Eye (tissue), 1 donor: ENCODE measurements at places on chromosomes 13 and 19.

DNA sequence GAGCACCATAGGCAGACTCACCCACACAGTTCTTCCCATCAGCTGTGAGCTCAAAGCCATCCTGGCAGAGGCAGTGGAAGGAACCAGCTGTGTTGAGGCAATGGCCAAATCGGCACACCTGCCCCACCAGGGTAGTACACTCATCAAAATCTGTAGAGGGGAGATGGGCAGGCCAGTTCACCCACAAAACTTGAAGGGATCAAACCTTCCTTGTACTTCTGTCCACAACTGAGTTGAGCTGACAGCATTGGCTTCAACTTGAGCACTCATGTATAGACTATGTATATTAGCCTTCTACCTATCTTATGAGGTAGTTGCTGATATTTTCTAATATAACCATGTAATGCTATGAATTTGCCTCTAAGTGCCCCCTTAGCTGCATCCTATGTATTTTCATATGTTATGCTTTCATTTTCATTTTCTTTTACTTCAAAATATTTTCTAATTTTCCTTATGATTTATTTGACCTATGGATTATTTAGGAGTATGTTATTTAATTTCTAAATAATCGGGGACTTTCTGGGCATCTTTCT is 42.9 kb downstream of the CCL25 start:
- DNase-seq, result peak; percentile 25

GRCh38 chr13:112926993-112927392 is 42.0 kb upstream of the MCF2L start:
- no peak for DNase-seq

DNA sequence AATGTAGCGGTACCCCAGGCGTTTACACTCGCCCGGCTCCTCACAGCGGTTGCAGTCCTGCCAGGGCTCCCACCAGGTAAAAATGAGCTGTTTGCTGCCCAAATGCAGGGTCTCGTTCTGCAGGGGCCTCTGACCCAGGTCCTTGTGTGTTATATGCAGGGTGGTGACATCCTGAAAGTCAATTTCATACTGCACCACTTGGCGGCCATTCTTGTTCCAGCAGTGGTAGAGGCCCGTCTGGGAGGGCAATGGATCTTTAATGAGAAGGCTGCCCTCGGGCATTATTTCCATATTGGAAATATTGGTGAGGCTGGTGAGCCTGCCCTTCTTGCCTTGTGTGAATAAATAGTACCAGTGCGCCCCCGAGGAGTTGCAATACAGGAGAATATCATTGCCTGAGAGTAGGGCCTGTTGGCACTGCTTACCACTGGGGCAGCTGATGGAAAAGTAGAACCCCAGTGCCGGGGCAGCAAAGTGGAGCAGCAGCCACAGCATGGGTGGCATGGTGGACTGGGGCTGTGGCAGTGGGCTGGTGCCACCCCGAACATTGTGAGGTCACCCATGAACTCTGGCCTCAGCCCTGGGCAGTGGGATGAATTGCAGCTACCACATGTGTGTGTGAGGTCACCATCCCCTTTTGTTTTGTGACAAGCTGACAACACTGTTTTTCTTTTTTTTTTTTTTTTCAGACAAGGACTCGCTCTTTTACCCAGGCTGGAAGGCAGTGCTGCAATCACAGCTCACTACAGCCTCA is at the start of gene FAM187B:
Gene FAM187B, minus strand, starts transcription at position 563 of the 754 bp plus-strand sequence. Its CDS starts 59 bp downstream, at position 504.
- no peak for DNase-seq

GRCh38 chr13:27526516-27526915 is 76.2 kb upstream of the MTIF3 start:
- DNase-seq, result no peak

DNA sequence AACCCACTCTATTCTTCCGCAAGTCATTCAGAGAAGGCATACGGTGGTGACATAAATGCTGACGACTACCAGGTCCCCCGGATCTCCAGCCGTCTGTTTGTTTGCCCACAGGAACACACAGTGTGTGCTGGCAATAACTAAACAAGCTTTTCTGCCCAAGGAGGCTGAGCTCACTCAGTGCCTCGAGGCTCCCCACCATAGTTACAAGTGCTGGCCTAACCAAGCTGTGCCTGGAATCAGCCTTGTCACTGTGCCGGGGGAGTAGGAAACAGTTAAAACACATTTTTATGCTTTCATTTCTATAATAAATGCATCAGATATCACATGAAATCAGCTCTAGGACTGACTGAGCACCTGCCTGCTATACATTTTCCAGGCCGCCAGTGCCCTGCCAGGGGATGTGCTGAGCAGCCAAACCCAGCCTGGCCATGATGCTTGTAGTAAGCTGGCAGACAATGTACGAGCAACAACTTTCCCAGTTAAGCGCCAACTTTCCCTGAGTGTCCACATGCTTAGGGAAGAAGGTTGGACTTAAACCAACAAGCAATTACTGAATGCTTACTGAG is 28.1 kb downstream of the BRD4 start:
- no peak for DNase-seq

DNA sequence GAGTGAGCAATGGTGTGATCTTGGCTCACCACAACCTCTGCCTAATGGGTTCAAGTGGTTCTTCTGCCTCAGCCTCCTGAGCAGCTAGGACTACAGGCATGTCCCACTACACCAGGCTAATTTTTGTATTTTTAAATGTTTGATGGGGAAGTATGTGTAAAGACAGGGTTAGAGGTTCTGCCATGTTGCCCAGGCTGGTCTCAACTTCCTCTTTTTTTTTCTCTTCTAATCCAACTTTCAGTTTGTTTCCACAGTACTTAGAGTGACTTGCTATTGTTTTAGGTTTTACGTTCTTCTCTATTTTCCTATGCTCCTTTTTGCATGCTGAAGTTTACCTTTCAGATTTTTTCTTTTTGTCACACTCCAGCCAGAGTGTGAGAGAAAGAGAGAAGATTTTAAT is 1433.0 kb downstream of the UQCRFS1 start:
- no peak for DNase-seq

DNA sequence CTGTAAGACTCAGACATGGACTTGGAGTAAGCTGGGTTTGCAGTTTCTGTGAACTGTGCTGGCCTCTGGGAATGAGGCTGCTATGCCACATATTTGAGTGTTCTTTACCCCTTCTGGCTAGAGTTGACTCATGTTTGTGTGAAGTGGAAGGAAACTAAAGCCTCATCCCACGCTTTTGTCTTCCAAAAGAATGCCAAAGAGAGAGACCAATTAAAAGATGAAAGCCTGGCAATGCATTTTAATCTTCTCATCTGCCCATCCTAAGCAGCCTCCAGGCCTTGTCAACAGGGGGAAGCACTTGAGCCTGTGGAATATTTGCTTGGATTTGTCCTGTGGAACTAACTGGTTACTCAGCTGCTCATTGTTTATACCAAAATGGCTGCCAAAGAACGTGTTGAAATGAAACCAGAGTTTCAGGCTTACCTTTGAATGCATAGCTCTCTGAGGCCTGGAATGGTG is 49.1 kb downstream of the LMO7 start:
- DNase-seq, result peak; percentile 25

DNA sequence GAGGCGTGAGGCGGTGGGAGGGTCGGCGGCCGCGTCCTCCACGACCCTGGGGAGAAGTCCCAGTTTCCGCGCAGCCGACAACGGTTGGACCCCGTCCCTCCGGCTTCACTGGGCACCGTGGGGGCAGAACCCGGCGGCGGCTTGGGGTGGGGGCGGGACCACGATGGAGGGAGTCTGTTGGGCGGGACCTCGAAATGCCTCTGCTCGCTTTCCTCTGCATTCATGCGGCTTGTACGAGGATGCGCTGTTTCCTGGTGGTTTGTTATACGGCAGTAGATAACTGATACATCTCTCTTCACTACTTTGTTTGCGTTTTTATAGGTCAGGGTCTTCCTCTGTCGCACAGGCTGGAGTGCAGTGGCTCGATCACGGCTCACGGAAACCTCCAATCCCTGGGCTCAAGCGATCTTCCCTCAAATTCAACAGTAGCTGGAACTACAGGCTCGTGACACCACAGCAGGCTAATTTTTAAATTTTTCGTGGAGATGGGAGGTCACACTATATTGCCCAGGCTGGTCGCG is 24.6 kb upstream of the ZNF846 start:
- DNase-seq, result no peak

GRCh38 chr19:39969266-39969665 is 1.7 kb upstream of the PSMC4 start:
- no peak for DNase-seq

- no peak for DNase-seq
Measured at GRCh38 chr13:112181336-112182067, 114.6 kb downstream of the SOX1 start.

DNA sequence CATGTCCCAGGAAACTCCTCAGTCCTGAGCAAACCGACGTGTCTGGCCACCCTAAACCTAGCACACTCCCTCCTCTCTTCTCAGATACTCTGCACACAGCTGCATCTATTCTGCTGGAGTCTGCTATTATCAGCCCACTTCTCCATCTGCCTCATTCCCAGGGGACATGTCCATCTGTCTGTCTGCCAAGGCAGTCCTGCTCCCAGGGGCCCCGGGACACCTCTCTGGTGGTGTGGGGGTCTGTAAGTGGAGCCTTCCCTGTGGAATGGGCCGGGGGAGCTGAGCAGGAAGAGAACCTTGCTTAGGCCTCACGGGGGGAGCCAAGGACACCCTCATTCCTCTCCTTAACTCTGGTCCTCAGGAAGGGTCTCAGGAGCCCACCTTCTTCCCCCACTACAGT is 72.7 kb downstream of the ERICH6B start:
- no peak for DNase-seq

DNA sequence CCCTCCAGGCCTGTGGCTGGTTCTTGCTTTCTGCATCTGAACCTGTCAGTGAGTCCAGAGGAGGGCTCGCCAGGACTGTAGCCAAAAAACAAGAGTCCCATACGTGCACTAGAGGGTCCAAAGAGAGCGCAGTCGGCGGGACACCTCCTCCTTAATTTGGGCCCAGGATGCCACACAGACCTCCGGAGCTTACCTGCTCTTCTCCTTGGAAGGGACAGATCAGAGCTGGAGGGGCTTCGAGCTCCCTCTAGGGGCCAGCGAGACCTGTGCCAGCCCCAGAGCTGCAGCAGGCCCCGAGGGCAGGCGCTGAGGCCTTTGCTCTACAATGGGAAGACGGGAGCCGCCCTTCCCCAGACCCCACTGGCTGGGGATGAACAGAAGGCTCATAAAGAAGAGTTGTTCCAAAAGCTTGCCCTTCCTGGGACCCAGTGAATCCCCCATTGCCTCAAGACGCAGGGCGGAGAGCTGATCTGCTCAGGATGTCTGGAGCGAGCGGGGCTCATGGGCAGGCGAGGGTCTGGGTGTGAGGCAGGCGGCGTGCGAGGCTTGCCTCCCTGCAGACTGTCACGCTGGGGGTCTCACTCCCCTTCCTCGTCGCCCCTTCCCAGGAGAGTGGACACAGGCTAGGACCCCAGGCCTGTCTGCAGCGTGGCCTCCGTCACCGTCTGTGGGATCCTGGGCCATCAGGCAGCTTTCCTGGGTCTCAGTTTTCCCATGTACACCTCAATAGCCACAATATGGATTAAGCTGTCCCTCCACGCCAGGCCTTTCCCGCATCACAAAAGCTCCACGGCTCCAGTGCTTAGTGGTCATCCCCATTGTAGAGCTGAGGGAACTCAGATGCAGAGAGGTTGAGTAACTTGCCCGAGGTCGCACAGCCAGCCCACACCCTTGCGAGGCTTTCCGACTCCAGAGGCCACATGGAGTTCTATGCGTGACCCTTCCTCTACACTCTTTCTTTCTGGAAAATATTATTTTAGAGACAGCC is 46.9 kb upstream of the VSTM2B start:
- peak; percentile 71 for DNase-seq
